Adipocyte (in vitro differentiated cells): ENCODE measurements at places on chromosomes 5 and 9.

- DNase-seq, result no peak
Observed at GRCh38 chr9:32382565-32383320, 1.7 kb upstream of the ACO1 start.

DNA sequence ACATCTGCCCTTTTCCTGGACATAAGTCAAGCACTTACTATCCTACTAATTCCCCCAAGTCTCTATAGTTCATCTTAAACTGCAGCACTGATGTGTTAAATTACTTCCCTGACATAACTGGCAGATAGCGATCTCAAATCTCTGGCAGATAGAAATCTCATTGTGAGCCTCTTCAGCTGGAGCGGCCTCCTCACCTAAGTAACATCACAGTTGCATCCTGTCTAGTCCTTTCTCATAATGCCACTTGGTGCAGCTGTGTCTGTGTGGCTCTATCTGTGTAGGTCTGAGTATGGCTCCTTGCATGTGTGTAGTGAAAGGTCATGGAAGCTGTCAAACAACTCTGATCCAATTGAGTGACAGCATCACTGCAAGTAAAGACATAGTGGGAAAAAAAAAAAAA lies 53.6 kb upstream of the FST start:
- DNase-seq, result no peak

DNA sequence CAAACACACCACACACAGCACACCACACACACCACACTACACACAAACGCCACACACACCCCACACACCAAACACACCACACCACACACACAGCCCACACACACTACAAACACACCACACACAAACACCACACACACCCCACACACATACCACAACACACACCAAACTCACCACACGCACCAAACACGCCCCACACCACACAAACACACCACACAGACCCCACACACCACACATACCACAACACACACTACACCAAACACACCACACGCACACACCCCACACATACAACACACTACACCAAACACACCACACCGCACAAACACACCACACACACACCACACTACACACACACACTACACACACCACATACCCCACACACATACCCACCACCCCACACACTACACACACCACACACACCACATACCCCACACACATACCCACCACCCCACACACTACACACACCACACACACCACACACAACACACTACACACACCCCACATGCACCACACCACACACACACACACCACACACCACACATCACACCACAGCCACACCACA lies 151.2 kb downstream of the ERCC6L2 start:
- no peak for DNase-seq

- DNase-seq, result peak; percentile 86
Observed at GRCh38 chr9:25677301-25678146, 720 bp downstream of the TUSC1 start.

DNA sequence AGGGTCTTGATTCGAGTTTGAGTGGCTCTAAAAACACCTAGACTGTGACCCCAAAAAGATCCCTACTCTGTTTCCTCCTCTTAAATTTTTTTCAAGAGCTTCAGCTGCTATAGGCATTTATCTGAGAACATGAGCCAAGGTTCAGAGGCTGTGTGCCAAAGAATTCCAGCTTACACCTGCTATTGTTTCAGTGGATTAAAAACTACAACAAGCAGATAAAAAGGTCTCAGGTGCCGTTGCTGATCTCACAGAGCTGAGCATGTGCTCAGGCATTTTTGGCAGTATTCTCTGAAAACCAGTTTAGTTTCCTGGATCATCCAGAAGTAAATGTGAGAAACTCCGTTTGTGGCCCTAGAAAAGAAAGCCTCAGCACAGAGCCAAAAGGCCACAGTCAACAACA lies 349.2 kb downstream of the DEPDC1B start:
- DNase-seq, result no peak

DNA sequence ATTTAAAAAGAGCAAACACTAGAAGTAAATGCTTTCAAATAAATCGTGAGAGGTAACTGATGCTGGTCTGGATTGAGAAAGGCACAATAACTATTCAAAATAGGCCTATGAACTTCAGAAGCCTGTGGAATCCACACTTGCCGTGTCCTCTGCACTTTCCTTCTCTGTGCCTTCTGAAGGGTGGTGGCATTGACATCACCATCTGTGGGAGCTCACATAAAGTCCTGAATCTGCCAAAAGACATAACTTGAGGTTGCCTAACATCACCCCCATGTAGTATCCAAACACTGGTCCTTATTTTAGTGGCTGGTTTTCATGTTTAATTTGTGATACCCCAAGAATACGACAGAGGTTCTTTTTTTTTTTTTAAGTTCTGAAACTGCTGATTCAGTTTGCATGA lies 59.8 kb downstream of the IRF1 start:
- no peak for DNase-seq

- DNase-seq, result peak; percentile 62
Observed at GRCh38 chr9:124696101-124696500, 75.0 kb downstream of the NR6A1 start.

GRCh38 chr5:133953568-133954145 lies 14.8 kb downstream of the C5orf15 start:
- no peak for DNase-seq

GRCh38 chr9:99259231-99259918 lies 37.3 kb downstream of the SEC61B start:
- DNase-seq, result peak; percentile 26

DNA sequence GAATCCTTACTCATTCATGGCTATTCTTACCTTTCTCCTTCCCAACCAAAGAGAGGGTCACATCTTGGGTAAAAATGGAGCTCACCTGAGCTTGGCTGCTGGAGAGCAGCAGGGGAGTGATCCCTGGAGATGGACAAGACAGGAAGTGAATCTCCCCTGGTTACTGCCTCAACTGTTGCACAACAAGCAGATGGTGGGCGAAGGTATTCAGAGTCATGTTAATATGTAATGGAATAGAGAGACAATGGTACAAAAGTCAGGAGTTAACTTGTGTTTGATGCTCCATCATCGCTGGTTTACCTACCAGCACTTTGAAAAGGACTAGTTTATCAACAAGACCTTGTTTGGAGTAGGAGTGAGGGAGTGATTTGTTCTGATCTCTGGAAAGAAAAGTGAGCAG lies 13.0 kb upstream of the PLPP1 start:
- no peak for DNase-seq
